AG09319 (cell line): ENCODE measurements at places on chromosomes 6 and 20.

- no peak for DNase-seq
Measured at GRCh38 chr6:33049323-33050013, 24.0 kb downstream of the HLA-DPA1 start.

DNA sequence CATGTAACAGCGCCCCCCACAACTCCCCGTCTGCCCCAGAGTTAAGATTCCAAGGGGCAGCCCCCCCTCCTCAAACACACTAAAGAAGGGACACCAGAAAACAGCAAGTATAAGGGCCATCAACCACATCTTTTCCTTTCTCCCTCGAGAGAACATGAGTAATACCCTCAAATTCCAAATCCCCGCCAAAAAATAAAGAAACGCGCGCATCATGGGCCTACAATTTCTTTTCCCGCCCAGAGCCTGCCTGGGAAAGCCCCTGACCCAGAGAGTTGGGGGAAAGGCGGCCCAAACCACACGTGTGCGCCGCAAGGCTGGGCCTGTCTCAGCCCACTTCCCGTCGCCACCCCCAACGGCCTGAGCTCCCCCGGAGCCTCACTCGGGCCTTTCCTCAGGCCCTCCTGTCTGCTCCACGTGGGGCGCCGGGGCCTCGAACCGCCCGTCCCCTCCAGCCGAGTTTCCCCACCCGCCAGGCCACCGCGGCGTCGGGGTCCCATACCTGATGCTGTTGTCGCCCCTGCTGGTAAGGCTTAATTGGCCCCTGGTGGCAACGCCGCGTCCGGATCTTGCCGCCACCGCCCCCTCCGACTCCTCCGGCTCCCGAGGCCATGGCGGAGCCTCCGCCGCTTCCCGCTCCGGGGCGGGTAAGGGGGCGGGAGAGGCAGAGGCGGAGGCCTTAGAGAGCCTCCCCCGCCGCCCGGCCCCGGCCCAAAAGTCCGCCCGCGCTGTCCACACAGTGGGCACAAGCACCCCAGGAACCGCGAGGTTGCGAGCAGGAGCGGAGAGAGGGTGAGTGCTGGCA is 746 bp downstream of the NUP153 start:
- no peak for DNase-seq

DNA sequence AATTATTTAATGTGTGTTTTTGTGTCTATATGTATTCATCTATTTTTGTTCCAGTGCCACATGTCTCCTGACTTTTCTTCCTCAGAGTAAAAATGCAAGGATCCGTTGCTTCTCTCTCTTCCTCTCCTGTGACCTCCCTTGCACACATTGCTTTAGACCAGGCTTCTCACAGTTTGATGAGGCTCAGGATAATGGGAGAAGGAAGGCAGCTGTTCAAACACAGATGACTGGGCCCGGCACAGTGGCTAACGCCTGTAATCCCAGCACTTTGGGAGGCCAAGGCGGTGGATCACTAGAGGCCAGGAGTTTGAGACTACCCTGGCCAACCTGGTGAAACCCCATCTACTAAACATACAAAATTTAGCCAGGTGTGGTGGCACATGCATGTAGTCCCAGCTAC is 241.9 kb downstream of the SAMD5 start:
- DNase-seq, result no peak

DNA sequence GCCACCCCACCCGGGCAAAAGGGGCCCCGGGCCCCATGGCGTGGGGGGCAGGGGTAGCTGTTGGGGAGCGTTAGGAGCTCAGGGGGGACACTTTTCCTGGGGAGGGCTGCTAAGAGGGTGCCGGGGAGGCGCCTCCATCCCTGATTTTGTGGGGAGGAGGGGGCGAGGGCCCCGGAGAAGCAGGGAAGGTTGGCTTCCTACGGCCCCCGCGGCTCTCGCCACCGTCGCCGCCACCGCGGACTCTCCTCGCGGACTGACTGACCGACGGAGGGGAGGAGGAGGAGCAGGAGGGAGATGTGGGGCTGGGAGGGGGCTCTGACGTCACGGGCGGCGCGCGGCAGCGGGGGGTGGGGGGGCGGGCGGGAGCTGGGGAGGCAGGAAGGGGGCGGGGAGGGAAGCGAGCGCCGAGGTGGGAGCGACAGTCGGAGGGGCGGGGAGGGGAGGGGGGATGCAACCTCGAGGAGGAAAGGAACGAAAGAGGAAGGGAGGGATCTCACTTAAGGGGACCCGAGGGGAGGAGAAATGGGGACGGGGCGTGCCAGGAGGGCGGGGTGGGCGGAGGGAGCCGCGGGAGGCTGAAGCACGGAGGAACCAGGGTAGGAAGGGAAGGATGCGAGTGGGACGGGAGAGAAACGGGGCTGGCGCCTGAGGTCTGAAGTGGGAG is 5.1 kb downstream of the GABBR1 start:
- peak; percentile 59 for DNase-seq

GRCh38 chr20:16020971-16021370 is 552.3 kb downstream of the KIF16B start:
- DNase-seq, result no peak

- no peak for DNase-seq
Measured at GRCh38 chr6:152034631-152035030, 227.1 kb downstream of the ESR1 start.

- no peak for DNase-seq
Measured at GRCh38 chr6:106908386-106908840, 66.1 kb downstream of the CD24 start.
